ENCODE measurements at places on chromosomes 6 and 20.

DNA sequence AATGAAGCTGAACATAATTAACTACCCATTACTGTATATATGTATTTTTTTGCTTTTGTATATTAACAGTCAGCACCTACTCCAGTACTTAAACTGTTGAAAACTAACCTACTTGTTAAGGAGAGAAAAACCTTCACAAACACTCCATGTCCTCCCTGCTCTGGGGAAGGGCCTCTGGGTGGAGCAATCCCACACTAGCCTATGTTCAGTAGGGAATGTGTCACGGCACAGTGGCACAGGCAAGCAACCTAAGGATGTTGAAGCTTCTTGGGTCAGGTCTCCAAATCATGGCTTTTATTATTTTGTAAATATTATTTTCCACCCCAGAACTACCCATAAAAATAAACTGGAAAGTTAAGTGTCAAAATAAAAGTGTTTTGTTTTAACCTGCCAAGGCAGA is 5.3 kb downstream of the MAN1A1 start:
- no peak for DNase-seq

- DNase-seq = no peak
Observed at GRCh38 chr6:36375644-36376155, 11.8 kb downstream of the ETV7 start.

GRCh38 chr20:15658295-15658694 is 915.0 kb downstream of the KIF16B start:
- no peak for DNase-seq

GRCh38 chr6:143885116-143885515 is 20.8 kb downstream of the ZC2HC1B start:
- no peak for DNase-seq

DNA sequence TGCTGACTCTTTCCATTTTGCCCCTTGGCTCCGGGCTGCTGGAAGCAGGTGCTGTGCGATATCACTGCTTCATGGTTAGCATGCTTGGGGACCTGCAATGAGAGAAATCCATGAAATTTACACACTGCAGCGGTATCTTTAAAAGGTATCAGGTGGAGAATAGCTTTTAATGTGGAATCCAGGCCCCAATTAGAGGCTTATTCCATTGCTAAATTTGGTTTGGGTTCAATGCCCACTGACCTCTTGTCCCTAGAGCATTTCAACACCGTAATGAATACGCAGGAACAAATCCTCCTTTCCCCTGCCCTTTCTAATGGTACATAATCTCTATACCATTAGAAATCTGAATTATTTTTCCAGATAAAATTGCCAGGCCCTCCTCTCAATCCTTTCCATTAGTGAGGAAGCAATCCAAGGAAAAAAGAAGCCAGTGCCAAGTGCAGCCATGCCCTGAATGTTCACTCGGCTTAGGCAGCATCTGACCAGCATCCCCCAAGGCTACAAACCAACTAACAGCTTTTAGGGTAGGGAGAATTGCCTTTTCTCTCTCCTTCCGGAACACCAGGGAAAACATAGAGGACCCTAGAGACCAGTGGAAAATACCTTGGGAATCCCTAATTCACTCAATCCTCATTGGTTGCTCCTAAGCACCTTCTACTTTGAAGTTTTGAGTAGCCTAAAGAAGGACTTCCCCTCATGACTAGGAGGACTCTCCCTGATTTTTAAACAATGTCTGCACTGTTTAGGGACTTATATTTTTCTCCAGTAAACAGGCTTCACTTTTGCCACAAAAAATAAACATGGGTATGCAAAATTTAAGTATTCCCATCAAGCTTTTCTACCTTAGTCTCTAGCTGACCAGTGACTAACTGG is 143.1 kb downstream of the QRSL1 start:
- no peak for DNase-seq

DNA sequence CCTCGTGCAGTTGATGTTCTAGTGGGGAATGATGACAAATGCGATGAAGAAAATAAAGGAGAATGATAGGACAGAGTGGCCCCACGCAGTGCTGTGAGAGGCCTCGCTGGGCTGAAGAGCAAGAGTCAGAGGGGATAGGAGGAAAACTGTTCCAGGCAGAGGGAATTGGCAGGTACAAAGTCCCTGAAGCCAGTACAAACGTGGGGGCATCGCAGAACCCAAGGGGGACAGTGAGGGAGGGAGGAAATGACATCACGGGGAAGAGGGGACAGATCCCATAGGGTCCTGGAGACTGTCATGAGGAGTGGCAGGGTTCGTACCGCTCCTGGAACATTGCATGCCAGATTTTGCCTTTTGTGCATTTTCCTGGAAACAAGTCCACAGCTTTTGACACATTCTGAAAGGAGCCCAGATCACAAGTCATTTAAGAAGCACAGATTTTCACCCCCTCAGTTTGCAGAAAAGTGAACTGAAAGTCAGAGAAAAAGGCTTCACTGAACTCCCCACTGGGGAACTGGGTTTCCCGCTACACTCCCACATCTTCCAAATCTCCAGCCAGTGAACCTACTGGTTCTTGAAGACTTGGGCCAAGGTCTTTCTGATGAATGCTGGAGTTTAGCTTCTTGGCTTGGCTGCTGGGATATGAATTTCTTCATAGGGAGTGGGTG is 77.0 kb downstream of the SULF2 start:
- no peak for DNase-seq

GRCh38 chr6:11494786-11495564 is 42.6 kb upstream of the TMEM170B start:
- no peak for DNase-seq

DNA sequence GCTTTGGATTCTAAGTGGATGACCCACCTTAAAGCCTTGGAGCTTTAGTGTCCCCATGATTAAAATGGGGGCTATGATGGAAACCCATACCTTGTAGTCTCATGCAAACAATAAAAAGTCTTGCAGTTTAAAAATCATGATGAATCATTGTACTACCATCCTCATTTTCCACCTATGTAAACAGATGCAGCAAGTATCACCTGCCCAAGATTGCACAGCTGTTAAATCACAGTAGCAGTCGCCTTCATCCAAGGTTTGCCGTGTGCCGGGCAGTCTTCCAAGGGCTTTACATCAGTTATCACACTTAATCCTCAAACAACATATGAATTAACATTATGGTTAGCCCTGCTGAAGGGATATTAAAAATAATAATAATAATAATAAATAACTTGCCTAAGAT is 210.3 kb downstream of the FOXA2 start:
- DNase-seq = no peak

- no peak for DNase-seq
Observed at GRCh38 chr6:129448965-129449364, 261.0 kb downstream of the ARHGAP18 start.

GRCh38 chr6:111231090-111231459 is 143.8 kb downstream of the SLC16A10 start:
- DNase-seq = peak; percentile 21

- no peak for DNase-seq
Observed at GRCh38 chr6:144500892-144501291, 215.8 kb downstream of the UTRN start.
